ENCODE measurements at places on chromosomes 16 and 17.

DNA sequence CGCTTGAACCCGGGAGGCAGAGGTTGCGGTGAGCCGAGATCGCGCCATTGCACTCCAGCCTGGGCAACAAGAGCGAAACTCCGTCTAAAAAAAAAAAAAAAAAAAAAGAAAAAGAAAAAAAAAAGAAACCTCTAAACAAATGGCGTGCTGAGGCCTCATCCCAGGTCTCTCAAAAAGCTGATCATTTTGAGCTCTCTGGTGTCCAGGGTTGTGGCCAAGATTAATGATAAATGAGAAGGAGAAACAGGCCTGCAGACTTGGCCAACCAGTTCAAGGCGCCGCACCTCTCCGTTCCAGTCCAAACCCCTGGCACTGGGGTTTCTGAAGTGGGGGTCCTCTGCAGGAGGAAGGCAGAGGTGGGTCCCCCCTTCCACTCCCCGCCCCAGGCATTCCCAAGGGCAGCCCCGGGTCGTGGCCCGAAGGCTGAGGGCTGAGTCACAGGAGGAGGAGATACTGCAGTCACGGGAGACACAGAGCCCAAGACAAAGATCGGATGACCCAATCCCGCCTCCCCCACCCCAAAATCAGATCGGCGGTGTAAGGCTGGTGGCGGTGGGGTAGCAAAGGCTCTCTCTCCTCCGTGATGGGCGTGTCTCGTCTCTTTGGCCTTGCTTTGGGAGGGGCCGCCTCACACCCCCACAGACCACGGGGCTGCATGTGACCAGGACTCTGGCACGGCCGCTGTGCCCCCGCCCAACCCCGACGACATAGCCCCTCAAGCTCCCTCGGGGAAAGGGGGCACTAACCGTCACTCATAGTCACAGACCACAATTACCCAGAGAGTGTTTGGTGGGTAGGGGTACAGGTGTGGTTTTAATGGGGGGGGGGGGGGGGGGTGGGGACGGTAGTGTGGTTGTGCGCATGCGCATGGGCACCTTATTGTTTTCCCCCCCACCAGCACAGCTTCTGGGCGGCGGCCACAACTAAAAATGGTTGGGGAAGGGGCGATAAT lies 1.1 kb downstream of the VAT1 start:
- no peak for DNase-seq

DNA sequence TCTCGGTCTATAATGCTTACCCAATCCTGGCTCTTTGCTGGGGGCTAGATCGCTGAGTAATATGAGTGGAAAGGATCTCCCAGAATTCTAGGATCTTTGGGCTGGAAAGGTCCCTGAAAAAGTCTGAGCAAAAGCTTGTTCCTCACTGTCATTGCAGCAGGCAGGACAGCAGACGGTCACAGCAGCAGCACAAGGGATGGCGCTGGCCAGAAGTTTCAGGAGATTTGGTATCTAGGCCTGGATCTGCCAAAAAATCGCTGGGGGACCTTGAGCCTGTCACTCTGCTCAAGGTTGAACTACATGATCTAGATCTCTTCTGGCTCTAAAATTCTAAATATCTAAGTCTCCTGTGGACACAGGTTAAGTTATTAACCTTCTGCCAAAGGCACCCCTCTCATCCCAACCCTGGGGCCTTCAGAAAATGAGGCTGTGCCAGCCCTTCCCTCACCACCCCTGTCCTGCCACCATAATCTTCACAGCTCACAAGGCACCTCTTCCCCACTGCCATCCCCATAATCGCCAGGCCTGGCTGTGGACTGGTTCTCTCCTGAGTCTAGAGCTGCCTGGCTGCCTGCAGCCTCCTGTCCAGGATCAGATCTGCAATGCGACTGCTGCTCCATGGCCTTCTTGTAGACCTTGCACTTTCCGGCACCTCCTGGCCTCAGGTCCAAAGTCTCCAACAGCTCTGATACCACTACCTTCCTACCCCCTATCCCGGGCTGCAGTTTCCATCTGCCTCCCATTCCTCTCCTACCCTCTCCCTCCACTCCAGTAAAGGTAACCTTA lies 10.2 kb downstream of the MYO18A start:
- no peak for DNase-seq

- DNase-seq = peak; percentile 70
These were observed 16.6 kb downstream of the RMI2 start for GRCh38 chr16:11361701-11362451.

- no peak for DNase-seq
These were observed 4.5 kb upstream of the MEIOB start for GRCh38 chr16:1876468-1876867.

DNA sequence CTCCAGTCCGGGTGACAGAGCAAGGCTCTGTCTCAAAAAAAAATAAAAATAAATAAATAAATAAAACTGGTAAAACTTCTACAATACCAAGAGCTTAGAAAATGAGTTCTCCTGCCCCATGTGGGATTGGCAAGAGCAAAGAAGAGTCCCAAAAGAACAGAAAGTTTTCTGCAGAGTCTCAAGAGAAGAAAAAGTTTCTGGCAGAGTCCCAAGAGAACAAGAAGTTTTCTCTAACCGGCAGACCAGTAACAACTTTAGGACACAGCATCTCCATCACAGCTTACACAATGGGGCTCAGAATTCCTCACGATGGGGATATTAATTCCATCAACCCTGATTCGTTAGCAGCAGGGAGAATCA lies 1.1 kb downstream of the SLC39A11 start:
- DNase-seq = no peak

- DNase-seq = no peak
These were observed at the start of gene TOX3 for GRCh38 chr16:52547004-52547833. TOX3 (minus strand) TSS chr16:52547143; CDS start chr16:52546723, 420 bp downstream.

- no peak for DNase-seq
These were observed 110.6 kb downstream of the PRKCA start for GRCh38 chr17:66412857-66413558.

GRCh38 chr16:27650073-27650701 lies 100.2 kb downstream of the KATNIP start:
- DNase-seq = no peak

- DNase-seq = no peak
These were observed 17.8 kb downstream of the PLLP start for GRCh38 chr16:57266531-57267260.

DNA sequence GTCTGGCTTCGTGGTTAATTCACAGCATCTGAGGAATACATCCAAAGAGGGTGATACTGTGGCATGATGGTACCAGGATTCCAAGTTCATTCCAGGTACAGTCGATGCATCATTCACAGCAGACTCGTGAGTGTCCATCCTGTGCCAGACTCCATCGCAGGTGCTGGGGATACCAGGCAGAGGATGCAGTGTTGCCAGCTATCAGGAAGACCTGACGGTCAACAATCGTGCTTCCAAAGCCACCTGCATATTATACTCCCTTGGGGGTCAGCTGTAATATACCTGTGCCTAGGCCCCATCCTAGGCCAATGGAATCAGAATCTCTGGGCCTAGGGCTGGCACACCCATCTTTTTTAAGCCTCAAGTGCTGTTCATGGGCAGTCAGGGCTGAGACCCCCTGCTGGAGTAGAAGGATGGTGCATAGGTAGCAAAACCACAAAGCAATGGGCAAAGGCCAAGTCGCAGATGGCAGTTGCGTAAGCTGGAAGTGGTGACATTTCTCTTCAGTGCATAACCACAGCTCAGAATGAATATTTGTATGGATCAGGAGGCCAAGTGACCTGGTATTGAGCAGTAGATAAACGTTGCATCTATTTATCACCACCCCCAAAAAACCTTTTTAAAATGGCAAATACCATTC lies 42.9 kb upstream of the C16orf78 start:
- DNase-seq = no peak

All from activated effector memory CD4-positive, alpha-beta T cell treated with anti-CD3 and anti-CD28 coated beads, Interleukin-2, amount 50 U/mL, for 16 hours (primary cell).